CD4-positive, alpha-beta T cell treated with Interleukin-17A for 1 hour (primary cell): ENCODE measurements at places on chromosomes 16 and 17.

DNA sequence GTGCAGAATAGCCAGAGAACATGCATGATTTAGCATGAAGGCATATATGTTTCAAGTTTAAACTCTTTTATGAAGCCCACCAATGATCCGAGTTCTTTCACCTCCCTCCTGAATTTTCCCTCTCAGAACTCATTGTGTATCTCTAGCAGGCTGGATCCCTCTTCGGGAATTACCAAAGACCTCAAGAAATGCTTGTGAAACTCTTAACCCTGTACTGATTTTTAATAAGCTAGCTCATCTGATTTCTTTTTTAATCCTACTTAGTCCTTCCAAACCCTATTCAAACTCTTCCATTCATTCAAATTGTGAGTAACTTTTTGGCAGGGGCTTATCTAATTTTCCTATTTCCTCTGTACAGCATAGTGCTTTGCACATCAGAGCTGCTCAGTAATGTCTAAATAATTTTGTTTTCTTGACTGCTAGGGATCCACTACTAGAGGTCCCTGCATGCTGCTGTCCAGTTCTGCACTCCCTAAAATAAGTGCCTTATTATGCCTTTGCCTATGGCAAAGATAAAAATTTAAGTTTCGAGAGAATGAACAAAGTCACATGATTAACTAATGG lies 723.8 kb downstream of the CDH11 start:
- DNase-seq, result no peak

GRCh38 chr17:1232786-1233185 lies 37.5 kb upstream of the BHLHA9 start:
- DNase-seq, result no peak

- DNase-seq, result no peak
Measured at GRCh38 chr16:46900455-46901235, 16.5 kb downstream of the GPT2 start.

- DNase-seq, result no peak
Measured at GRCh38 chr17:41178843-41179616, 1.0 kb upstream of the KRTAP4-2 start.

- no peak for DNase-seq
Measured at GRCh38 chr17:32275060-32276042, 9.7 kb downstream of the RHBDL3 start.

- DNase-seq, result no peak
Measured at GRCh38 chr17:70116919-70117318, 41.9 kb downstream of the KCNJ16 start.

- no peak for DNase-seq
Measured at GRCh38 chr16:35431829-35432663, 1972.6 kb downstream of the TP53TG3F start.

DNA sequence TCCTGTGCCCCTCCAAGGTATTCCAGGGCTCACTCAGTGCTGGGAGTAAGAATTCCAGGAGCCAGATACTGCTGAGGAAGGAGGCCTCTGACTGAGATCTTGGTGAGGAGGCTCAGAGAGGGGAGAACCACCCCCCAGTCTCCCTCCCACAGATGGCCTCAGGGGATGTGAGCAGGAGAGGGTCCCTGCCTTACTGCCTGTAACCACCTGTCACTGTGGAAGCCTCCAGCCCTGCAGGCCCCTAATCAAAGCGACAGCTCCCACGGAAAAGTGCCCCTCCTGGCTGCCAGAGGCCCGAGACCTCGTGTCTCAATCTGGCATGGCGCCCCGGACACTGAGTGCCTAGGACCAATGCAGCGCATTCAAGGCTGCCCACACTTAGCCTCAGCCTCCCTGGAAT lies 7.7 kb upstream of the C17orf113 start:
- no peak for DNase-seq
